ENCODE measurements at places on chromosomes 7 and 10.

- DNase-seq, result no peak
These were observed 128.3 kb downstream of the PTPN20 start for GRCh38 chr10:47039562-47039913.

DNA sequence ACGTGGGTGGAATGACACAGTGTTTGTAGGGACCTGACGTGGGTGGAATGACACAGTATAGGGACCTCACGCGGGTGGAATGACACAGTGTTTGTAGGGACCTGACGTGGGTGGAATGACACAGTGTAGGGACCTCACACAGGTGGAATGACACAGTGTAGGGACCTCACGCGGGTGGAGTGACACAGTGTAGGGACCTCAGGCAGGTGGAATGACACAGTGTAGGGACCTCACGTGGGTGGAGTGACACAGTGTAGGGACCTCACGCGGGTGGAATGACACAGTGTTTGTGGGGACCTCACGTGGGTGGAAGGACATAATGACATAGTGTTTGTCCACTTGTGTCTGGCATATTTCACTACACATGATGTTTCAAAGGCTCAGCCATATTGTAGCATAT, 19.3 kb downstream of the PPP2R2D start:
- DNase-seq, result no peak

GRCh38 chr10:71277914-71278665, 41.0 kb upstream of the SLC29A3 start:
- DNase-seq, result no peak

DNA sequence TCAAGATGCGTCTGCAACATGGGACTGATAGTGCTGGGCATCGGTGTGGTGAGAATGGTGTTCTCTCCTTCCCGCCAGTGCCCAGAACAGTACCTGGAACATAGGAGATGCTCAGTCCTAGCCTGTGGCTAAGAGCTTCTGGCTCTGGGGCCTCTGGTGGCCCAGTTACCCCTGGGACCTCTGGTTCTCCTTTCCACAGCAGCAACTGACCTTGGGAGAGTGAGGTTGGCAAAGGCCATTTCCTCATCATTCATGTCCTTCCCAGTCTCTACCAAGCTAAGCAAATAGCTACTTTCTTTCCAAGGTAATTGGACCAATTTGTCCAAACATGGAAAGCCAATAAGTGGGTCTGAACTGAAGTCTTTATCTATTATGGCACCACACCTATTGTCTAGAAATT, 11.6 kb upstream of the GOLGA7B start:
- no peak for DNase-seq

DNA sequence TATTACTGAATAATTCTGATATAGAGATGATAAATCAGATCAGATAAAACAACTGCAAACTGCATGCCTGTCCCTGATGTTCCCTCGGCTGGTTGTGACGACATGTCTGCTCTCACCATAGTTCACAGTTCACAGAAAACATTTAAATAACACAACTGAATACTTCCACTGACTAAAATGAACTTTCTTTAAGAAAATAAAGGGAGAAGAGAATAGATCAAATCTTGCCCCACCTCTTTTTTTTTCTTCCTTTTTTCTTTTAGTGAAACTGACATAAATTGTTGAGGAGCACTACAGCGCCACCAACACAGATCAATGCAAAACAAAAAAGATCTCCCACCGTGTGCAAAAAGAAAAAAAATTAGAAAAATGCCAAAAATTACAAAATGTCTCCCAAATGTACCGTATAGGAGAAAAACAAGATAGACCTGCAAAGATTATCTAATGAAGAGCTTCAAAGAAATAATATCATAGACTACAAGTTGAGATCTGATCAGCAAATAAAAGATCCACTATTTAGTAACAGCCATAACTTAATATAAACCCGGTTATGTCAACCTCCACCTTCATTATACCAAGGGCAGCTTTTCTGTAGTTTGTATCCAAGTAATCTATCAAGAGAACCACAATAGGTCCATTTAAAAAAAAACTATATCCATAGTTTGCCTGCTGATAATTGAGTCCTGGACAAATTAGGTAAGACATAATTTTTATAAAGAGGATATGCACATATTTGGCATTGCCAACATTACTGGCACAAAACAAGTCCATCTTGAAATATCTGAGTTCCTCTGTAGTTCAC, 30.7 kb upstream of the EPC1 start:
- peak; percentile 59 for DNase-seq

- DNase-seq, result no peak
These were observed 675.8 kb downstream of the PCDH15 start for GRCh38 chr10:54125098-54125747.
